ENCODE measurements at places on chromosomes 11 and 22.
A peak's percentile ranks its signal among the peaks of the same experiment; 100 is the strongest.

- DNase-seq, result no peak
Measured at GRCh38 chr11:32231909-32232493, 141.1 kb downstream of the RCN1 start.

- DNase-seq, result no peak
Measured at GRCh38 chr22:17114898-17115235, 6.3 kb downstream of the TMEM121B start.

DNA sequence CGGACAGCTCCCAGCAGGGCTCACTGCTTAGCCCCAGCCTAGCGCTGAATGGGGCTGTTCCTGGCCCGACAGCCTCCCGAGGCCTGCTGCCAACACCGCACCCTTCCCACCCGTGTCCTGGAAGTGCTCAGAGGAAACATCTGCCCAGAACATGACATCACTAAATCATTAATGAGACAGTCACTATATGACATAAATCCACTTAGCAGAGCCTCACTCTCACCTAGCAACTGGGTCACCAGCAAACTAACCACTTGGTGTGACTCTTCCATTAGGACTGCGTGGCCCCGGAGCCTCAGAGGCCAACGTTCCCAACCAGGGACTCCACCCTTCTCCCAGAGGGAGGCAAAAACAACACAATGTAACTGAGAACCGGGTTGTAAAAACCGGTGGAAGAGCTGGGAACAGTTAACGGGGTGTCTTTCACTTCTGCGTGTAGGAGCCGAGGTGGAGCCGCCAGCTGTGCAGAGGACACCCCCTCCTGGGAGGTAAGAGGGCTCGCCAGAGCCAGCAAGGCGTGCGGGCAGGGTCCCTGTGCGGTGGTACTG, 21.4 kb upstream of the PACSIN2 start:
- no peak for DNase-seq

GRCh38 chr11:12765428-12765827, 91.2 kb downstream of the TEAD1 start:
- DNase-seq, result no peak

- peak; percentile 68 for DNase-seq
Measured at GRCh38 chr11:3006505-3007260, 14.6 kb upstream of the NAP1L4 start.

DNA sequence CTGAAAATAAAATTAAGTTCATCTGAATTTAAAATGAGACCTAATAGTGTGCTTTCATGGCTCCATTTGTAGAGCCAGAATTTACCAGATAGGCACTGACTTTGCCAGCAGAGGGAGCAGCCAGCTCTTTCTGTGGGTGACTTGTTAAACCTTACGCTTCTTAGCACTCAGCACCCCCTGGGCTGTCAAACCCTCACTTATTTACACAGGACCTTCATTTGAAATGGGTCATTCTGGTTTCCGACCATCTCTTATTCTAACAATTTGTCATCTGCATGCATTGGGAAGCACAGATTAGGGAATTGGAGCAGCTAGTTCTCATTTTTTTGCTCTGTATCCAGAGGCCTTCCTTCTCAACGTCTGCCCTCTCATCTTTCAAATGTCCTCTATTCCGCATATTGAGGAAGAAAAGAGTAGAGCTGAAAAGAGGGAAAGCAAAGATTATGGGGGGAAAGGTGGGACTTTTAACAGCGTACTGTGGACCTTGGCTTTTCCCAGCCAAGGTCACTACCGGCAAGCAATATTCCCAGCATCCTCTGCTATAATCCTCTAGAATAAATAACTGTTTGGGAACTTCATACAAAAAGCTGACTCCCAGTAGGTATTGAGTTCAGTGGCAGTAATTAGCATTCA, 3.1 kb downstream of the ASRGL1 start:
- DNase-seq, result peak; percentile 28

DNA sequence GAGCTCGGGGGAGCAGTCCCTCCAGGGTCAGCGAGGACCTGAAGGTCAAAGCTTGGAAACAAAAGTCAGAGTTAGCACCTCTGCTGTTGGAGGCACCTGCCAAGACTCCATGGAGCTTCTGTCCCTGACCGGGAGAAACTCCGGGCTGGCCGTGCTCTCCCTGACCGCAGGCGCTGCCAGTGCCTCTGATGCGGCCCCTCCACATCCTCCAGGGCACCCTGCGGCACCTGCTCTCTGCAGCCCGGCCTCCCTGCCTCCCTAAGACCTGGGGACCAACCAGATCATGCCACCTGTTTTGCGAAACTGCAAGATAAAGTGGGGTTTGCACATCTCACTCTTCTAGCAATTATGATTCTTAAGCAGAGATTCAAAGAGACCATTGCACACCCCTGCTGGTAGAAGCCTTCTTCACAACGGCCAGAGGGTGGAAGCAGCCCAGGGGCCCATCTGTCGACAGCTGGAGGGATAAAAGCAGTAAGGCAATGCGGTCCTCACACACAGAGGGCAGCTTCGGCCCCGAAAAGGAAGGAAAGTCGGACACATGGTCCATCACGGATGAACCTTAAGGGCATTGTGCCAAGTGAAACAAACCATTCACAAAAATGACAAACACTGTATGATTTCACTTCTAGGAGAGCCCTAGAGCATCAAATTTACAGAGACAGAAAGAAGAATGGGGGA, 477.1 kb downstream of the BRD1 start:
- DNase-seq, result no peak

DNA sequence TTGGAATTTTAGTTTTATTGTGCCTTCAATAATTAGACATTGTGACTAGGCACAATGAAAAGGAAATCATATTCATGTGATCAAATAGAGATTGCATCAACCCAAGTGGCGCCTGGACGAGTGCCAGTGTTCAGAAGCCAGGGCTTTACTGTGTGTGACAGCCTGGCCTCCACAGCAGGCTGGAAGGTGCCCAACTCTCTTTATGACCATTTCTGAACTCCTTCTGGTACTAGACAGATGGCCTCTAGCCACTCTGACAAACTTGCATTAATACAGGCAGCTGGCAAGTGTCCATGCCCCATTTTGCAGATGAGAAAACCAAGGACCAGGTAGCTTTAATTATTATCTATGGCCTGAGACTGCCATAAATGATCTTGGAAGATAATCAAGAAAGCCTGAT, 8.3 kb upstream of the POU2AF1 start:
- no peak for DNase-seq

DNA sequence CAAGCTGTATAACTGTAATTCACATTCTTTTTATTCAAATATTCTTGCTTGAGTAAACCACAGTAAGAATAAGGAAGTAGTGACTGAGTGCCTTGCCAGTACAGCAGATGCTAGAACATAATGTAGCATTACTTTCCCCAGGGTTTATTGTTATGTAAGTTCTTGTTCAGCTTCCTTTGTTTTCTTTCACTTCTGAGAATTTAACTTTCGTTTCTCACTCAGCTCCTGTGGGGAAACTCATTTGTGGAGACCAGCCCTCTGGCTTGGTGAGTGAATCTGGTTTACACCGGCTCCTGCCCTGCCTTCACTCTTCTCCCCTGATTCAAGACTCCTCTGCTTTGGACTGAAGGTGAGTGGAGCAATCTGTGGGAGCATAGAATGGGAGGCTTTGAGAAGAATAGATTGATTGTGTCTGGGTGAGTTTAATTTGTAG, at the start of gene TRIM22:
Gene TRIM22, plus strand, starts transcription at position 240 of the 433 bp plus-strand sequence. CDS start 6,443 bp downstream, outside the sequence.
- peak; percentile 16 for DNase-seq

- DNase-seq, result no peak
Measured at GRCh38 chr22:20237480-20238440, 30.4 kb downstream of the RTN4R start.

DNA sequence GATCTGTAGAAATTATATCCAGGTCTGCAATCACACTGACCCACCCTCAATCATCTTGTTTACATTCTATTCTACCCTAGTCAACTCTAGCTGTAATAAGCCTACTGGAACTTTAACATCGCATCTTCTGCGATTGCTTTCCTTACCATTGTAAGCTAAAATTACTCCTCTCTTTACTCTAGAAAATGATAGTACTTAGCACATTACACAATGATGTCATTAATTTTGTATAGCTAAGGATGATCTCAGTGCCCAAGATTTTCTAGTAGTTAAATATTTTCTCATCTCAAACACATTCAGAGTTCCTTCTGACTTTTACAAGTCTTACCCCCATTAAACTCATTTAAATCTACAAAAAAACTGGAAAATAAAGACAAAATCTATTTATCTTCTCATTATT, 39.6 kb upstream of the CTSC start:
- DNase-seq, result no peak

GRCh38 chr22:45180146-45180679, 16.5 kb downstream of the NUP50 start:
- DNase-seq, result no peak
